ENCODE measurements at places on chromosomes 16 and 17.

DNA sequence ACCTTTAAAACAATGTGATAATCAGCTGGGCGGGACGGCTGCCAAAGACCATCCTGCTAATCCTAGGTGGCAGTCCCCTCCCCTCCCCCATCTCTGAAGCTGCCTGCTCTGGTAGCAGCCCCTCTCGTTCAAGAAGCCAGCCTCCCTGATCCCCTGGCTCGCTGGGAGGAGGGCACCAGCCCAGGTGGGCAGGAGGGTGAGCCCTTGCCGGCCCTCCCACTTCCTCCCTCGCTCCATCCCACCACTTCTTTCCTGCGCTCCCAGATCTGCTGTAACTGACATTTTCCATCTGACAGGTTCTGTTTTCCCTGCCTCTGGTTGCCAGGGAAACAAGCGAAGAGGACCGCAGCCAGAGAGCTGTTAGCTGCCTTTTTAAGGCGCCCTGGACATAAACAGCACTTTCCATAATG is 155.7 kb upstream of the TNRC6C start:
- DNase-seq: no peak

DNA sequence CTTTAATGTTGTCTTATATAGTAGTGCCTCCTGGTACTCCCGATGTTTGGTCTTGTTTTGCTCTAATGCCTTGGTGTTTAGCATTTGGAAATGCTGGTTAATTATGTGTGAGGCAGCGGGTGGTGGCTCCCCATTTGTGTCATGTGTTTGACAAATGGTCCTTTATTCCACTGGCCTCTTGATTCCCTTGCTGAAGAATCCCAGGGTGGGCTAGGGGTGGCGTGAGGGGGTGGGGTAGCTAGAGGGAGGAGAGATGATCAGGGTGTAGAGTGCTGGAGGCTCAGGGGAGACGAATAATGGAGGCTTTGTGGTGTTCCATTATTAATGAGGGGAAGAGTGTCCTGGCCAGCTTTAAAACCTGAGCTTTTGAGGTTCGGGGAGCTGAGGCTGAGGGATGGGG is 5.4 kb downstream of the DYNLL2 start:
- DNase-seq: no peak

DNA sequence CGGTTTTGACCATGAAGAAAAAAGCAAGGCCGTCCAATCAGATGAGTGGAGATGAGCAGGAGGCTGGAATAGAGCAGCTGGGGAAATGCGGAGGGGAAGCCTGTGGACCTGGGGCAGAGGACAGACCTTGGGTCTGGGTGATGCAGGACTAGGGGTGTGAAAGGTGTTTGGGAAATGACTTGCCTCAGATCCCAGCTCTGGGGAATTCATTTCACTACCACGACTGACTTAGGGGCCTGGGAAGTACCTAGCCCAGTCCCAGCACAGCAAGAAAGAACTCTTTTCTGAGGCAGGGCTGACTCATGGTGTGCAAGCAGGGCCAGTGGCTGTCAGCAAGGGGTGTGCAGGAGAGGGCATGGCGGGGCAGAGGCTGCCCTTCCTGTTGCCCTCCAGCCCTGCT is 14.8 kb downstream of the DNAI2 start:
- no peak for DNase-seq

GRCh38 chr16:85901773-85902365 is 2.9 kb downstream of the IRF8 start:
- DNase-seq: no peak

DNA sequence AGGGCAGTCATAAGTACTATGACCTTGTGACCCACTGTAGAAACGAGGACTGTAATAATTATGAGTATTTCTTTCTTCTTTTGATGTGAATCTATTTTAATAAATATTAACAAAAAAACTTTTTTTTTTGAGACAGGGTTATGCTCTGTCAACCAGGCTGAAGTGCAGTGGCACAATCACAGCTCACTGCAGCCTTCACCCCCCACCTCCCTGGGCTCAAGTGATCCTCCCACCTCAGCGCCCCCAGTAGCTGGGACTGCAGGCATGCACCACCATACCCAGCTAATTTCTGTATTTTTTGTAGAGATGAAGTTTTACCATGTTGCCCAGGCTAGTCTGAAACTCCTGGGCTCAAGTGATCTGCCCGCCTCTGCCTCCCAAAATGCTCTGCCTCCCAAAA is 32.6 kb downstream of the SCPEP1 start:
- no peak for DNase-seq

Data from GDM1 (cell line).